DMS 273 treated with DMSO at 0.1 percent for 48 hours (cell line): ENCODE measurements at places on chromosomes 7 and 10.

DNA sequence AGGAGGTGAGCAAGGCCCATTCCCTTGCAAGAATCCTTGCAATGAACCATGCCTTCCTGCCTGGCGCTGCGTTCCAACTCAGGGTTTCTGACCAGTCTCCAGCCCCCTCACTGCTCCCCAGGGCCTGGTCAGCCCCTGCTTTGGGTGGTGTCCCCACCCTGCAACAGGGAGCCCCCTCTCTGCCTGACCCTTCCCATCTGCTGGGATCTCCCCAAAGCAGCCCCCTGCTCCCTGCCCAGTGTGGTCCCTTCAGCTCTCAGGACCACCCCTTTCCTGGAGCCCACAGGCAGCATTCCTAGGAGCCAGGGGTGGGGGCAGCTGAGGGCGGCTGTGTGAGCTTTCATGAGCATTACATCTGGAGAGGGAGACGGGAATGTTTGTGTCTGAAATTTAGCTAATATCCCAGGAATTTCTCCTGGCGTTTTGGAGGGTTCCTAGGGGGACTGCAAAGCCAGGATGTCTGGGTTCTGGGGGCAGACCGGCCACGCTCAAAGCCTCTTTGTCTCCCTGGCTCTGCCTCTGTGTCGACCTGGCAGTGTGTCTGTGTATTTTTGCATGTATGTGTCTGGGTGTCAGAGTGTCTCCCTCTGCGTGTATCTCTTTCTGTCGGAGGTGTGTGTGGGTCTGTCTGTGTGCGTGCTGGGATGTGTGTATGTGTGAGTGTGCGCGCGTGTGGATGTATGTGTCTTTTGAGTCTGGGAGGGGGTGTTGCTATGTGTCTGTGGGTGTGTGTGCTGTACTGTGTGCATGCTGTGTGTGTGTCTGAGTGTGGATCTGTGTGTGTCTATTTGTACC, 300.5 kb upstream of the ZMIZ1 start:
- no peak for DNase-seq

DNA sequence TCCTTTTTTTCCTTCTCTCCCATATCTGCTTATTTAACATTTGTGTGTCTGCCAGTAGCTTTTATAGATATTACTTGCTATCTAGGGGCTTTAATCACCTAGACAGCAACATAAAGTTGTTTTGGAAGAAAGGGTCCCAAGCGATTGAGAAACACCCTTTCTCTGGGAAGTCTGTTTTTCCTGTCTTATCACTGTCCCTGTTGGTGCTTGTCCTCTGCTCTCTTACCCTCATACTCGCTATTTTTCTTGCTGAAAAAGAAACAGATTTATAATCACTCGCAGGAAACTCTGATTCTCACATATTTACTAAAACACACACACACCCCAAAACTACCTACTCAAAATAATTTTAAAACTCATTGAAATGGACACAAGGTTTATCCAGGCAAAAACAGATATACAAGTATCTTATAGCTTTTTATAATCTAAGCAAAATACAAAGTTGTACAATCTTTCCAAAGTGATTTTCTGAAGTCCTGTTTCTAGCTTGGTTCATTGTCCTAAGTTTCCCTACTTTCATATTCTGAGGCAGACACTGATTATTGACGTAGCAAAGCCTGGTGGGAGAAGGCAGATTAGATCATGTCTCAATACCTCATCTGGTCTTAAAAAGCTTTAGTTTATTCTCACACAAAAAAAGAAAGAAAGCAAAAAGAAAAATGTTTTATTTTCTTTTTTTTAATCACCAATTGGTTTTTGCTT, 157.3 kb downstream of the CACNA2D1 start:
- DNase-seq, result no peak

- no peak for DNase-seq
These were observed 5.3 kb upstream of the DHTKD1 start for GRCh38 chr10:12063483-12063818.

DNA sequence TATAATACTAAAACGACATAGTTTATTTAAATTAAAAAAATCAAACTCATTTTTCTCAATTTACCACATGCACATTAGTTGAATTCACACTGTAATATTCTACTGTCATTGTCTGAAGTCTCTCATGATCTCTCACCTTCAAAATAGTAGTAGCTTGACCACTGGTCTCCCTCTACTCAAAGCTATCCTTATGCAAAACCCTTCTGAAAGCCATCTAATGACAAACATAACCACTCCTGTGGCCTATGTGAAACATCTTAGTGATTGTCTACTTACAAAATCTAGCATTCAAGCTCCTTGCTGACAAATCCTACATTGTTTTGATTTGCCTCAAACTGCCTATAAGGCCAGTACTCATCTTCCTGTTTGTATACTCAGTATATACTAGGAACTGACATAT, 606.0 kb upstream of the GHITM start:
- no peak for DNase-seq

- DNase-seq, result no peak
These were observed 20.4 kb upstream of the ANTXRL start for GRCh38 chr10:46266306-46266985.

DNA sequence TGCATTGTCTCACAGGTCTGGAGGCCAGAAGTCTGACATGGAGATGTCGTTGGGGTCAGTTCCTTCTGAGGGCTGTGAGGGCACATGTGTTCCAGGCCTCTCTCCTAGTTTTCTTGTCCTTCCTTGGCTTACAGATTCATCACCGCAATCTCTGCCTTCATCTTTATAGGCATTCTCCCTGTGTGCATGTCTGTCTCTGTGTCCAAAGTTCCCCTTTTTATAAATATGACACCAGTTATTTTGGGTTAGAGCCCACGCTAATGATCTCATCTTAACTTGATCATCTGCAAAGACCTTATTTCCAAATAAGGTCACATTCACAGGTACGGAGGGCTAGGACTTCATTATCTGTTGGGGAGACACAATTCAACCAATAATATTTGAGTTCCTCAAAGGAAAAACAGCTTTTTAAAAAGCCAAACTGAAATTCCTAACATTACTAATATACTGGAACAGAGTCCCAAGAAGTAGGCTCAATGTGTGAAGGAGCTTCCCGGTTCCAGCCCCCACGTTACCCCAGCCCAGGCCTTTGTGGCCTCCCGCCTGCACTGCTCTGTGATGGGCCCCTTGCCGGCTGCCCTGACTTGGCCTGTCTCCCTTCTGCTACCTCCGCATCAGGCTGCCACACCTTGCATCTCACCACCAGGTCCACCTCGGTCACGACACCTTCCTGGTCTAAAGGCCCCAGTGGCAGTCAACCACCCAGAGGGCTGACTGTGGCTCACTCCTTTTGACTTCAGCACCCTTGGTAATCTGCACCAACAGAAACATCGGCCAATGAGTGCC, 142.7 kb downstream of the KCNMA1 start:
- DNase-seq, result no peak

DNA sequence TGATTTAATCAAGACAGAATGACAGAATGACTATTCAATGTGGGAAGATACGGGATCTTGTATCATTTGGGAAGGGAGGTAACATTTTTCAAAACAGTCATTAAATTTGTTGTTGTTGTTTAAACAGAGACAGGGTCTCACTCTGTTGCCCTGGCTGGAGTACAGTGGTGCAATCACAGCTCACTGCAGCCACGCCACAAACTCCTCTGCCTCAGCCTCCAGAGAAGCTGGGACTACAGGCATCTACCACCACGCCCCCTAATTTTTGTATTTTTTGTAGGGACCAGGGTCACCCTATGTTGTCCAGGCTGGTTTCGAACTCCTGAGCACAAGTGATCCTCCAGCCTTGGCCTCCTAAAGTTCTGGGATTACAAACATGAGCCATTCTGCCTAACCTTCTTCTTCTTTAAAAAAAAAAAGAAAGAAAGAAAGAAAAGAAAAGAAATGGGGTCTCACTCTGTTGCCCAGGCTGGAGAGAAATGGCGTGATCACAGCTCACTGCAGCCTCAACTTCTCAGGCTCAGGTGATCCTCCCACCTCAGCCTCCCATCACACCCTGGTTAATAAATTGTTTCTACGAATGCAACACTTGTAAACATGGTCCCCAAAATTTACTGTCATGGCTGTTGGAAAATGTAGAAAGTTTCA, 24.3 kb downstream of the YWHAG start:
- DNase-seq, result no peak

- DNase-seq, result no peak
These were observed 52.7 kb downstream of the HIPK2 start for GRCh38 chr7:139725077-139725476.

DNA sequence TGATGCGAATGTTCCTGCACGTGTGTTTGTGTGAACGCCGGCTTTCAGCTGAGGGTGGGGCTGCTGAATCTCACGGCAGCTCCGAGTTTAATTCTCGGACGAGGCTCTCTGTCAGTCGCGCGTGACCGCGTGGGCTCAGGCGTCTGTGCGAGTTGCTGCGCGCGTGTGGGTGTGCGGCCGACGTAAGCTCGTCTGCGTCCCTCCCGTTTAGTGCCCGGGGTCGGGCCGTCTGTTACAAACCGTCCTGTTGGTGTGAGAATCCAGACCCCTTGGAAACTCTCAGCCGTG, 41.6 kb upstream of the CFAP46 start:
- no peak for DNase-seq

DNA sequence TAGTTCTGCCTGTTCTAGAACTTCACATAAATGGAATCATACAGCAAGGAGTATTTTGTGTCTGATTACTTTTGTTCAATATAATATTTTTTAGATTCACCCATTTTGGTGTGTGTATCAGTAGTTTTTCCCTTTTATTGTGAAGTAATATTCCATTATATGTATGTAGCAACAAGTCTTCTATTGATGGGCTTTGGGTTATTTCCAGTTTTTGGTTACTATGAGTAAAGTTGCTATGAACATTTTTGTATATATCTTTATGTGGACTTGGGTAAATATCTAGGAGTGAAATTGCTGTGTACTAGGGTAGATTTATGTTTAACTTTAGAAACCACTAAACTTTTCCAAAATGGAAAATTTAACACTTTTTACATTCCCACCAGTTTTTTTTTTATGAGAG, 35.7 kb downstream of the ADK start:
- no peak for DNase-seq

DNA sequence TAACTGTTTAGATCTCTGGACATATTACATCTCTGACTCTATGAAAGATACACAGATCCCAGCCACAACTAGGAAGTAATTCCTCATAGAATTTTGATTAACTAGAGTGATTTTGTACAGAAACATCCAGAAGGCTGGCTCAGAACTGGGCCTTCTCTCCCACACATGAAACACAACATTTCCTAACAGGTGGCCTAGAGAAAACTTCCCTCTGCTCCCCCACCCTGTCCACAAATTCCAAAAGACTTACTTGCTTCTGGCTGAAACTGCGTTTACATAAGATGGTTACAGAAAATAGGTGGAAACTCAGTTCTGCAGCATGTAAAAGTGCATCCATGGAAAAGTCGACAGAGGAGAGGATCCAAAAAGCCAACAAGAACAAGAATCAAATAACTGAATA, 132.9 kb downstream of the FZD1 start:
- no peak for DNase-seq

GRCh38 chr7:82393076-82393839, 50.3 kb downstream of the CACNA2D1 start:
- DNase-seq, result no peak

GRCh38 chr7:25926009-25926408, 226.0 kb upstream of the NFE2L3 start:
- DNase-seq, result no peak

DNA sequence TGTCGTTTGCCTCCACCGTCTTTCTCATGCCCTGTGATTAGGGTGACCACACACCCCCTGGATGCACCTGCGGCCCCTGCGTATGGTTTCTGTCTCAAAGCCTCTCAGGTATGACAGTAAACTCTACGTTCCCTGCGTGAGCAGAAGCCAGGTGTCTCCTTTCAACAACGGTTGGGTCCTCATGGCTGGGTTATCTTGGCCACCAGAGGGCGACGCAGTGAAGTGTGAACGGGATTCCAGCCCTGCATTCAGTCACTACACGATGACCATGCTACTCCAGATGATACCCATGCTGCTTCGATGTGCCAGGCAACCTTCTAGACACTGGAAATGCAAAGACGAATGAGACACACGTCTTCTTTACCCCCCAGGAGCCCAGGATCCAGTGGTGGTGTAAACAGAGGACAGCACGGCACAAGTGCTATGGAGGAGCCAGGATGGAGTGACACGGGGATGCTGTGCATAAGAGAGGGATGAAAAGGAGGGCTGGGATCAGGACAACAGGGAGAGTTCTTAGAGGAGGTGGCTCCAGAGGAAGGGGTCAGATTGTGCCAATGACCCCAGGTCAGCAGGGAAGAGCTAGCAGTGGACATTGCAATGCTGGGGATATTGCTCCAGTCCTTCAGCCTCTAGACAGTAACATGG, 228.1 kb upstream of the PFKP start:
- no peak for DNase-seq

DNA sequence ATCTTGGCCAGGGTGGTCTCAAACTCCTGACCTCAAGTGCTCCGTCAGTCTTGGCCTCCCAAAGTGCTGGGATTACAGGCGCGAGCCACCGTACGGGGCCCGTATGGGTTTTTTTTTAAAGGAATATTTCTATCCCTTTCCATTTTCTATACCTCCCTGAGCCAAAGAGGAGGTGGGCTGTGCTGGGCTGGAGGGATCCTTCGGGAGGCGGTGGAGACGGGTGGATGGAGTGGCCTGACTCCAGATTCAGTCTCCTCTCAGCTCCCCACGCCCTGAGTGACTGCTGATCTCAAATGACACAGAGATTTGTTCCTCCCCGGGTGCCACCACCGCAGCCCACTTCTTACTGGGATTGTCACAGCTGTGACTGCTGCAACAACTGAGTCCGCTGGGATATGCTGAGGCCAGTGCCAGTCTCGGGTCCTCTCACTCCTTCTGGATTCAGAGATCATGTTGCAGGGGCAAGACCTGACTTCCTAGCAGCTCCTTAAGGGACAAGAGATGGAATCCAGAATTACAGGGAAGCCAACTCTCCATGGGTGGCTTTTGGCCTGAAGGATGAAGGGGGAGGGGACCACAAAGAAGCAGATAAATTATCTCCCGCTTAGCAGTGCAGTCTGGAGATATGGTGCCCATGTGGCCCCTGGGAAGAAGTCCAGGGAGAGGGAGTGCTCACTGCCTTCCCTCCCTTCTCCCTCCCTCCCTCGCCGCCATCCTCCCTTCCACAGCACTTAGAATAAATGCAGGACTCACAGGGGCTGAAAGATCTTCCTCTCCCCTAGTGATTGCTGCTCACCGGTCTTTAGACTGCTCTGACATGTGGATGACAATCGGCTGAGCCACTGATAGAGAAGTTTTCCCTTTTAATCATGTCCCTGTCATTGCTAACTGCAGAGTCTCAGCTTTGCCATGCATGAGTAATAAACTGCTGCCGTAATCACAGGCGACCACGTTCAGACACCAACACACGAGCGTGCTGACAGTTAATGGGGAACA, 14.3 kb downstream of the GALNT17 start:
- no peak for DNase-seq

GRCh38 chr7:36606153-36606975, 117.9 kb downstream of the AOAH start:
- DNase-seq, result no peak

- DNase-seq, result no peak
These were observed 60.9 kb downstream of the SLC16A9 start for GRCh38 chr10:59648711-59649201.

DNA sequence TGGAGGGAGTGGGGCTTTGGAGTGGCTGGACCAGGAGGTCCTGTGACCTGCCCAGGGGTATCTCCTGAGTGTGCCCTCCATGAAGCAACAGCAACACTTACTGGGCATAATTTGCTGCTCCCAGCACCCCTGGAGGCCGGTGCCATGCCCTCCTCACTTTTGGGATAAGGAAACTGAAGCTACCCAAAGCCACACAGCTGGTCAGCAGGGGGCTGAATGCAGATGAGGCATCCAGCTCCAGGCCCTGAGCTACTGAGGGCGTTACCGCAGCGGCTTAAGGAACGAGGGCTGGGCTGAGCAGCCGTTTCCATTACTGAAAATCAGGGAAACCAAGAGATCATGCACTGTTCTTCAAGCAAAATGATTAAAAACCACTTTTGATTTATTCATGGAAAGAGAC, 408.9 kb downstream of the GLRX3 start:
- DNase-seq, result no peak
